Adrenal gland (tissue), 19 donors: ENCODE measurements at places on chromosomes 7 and 10. TPM values are rescaled to one million over a fixed set of nuclear protein-coding genes. Genes with fewer than 3 reads are reported as not detected.

PPP1R17 gene
- total RNA-seq = 0.26 TPM

NOD1 gene
- total RNA-seq = 6.3 TPM

ADRB1 gene
- not detected for total RNA-seq

MYPN gene
- not detected for total RNA-seq

GSAP gene
- 17.3 TPM for total RNA-seq

CASP7 gene
- total RNA-seq = 17.2 TPM

HOXA9 gene
- 15.3 TPM for total RNA-seq

SDK1 gene
- total RNA-seq = 0.68 TPM

TMEM176A gene
- total RNA-seq = 48.4 TPM

GRCh38 chr10:57294698-57295097 is 933.6 kb upstream of the ZWINT start:
- no peak for DNase-seq
- H3K4me3 ChIP-seq = no peak overlapping the region
- no peaks in the 10 kb centered on the region for H3K4me1 ChIP-seq
- no peaks in the 10 kb centered on the region for H3K27me3 ChIP-seq
- H3K27ac ChIP-seq = no peak overlapping the region
- no peaks in the 10 kb centered on the region for H3K36me3 ChIP-seq

GRCh38 chr7:97381815-97382554 is 264.5 kb downstream of the SDHAF3 start:
- H3K4me3 ChIP-seq = no peak overlapping the region
- DNase-seq = no peak
- H3K27me3 ChIP-seq = no peaks in the 10 kb centered on the region
- no peak overlapping the region for H3K27ac ChIP-seq
- H3K36me3 ChIP-seq = no peaks in the 10 kb centered on the region
- no peaks in the 10 kb centered on the region for H3K4me1 ChIP-seq

GRCh38 chr10:11871466-11871865 is 48.3 kb downstream of the PROSER2 start:
- DNase-seq = no peak
- H3K4me1 ChIP-seq = peaks cover 24% of the 10 kb centered on the region
- no peak overlapping the region for H3K4me3 ChIP-seq
- H3K27ac ChIP-seq = no peak overlapping the region

DNA sequence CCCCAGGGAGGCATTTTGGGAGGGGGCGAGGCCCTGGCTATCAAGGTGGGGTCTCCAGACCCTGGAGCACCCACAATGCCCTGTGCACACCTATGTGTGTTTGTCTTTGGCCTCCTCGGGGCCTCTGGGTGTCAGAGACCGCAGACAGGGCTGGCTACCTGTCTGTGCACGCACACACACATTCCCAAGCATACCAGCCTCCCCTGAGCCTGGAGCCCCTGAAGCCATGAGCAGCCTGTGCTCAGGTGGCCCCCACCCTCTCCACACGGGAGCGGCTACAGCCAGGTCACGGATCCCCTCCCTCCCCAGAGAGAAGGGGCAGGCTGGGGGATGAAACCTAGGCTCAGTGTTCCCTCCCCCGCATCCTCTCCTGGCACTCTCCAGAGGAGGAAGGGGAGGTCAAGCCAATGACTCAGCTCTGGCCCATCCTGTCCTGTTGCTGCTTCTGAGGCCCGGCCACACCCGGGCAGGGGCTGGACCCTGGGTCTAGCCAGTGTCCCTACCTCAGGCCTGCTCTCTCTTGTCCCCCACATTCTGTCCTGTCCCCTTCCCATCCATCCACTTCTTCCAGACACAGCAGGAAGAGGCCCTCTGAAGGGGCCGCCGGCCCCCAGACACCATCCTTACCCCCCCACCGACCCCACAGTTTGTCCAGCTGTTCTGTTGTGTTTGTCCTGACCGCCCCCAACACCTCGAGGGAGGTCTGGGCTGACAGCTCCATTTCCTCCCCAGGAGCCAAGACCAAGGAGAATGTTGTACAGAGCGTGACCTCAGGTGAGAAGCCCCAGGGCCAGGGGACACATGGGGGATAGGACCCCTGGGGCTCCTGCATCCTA is 720 bp downstream of the SNCG start:
- H3K4me3 ChIP-seq = no peak overlapping the region
- no peaks in the 10 kb centered on the region for H3K27me3 ChIP-seq
- H3K4me1 ChIP-seq = peaks cover 46% of the 10 kb centered on the region
- H3K27ac ChIP-seq = peak overlapping the region; percentile 34
- no peaks in the 10 kb centered on the region for H3K36me3 ChIP-seq

DNA sequence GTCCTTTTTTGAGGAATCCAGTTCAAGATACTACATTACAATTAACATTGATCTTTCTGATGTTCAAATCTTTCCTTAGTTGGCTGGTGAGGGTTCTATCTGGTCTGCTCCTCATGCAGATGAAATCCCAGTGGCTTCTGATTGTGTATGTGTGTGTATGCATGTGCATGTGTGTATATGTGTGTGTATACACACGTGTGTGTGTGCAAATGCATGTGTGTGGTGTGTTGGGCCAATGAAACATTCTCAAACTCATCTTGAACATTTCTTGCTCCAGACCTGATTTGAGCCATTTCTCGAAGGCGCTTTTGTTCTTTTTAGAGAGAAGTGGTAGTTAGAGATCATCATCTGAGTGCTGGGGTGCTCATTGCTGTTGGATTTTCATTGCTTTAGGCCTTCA is 113.9 kb downstream of the GLRX3 start:
- no peak overlapping the region for H3K27ac ChIP-seq
- no peaks in the 10 kb centered on the region for H3K36me3 ChIP-seq
- no peak overlapping the region for H3K4me3 ChIP-seq
- no peaks in the 10 kb centered on the region for H3K4me1 ChIP-seq
- DNase-seq = no peak

DNA sequence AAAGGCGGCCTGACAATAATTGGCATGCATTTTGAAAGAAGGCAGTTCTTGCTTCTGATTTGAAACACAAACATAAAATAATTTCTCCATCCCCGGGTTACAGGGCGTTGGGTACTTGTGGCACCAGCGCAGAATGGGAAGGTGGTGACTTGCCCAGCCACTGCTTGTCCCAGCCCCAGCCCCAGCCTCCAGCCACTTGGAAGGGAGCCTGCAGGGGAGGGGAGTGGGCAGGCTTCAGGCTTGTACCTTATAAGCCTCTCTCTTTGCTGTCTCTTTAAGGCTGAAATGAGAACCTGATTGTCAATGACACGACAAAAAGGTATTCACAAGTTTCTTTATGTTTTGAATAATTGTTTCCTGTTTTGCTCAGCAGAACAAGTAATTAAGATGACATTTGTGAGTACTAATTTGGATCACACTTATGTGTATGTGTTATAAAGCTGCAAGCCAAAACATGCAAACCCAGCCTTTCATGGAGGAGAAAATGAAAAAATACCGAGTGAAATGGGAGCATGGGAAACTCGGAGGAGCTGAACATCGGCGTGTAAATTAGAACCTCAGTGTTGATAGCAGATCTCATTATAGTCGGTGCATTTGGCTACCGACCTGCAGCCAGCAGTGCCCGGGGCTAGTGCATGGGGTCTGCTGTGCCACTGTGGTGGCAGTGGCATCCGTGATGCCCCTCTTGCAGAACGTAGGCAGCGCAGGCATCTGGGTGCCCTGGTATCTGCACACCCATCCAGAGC is 129.9 kb downstream of the EBF3 start:
- no peaks in the 10 kb centered on the region for H3K36me3 ChIP-seq
- no peaks in the 10 kb centered on the region for H3K27me3 ChIP-seq
- DNase-seq = no peak
- H3K4me1 ChIP-seq = no peaks in the 10 kb centered on the region
- H3K27ac ChIP-seq = no peak overlapping the region

DNA sequence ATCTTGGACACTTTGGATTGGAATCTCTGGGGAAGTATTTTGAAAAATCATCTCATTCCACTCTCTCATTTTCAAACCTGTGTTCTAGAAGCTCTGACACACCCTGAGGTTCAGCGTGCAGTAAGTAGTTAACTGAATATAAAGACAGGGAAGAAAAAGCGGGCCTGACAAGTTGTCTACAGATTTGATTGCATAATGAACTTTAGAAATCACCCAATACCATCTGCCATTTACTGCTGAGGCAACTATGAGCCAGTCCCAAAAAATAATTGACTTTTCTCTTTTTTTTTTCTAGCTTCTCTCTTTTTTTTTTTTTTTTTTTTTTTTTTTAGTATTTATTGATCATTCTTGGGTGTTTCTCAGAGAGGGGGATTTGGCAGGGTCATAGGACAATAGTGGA is 29.5 kb downstream of the CDC123 start:
- no peaks in the 10 kb centered on the region for H3K4me1 ChIP-seq
- H3K36me3 ChIP-seq = no peaks in the 10 kb centered on the region
- no peaks in the 10 kb centered on the region for H3K27me3 ChIP-seq
- H3K27ac ChIP-seq = no peak overlapping the region
- no peak for DNase-seq

DNA sequence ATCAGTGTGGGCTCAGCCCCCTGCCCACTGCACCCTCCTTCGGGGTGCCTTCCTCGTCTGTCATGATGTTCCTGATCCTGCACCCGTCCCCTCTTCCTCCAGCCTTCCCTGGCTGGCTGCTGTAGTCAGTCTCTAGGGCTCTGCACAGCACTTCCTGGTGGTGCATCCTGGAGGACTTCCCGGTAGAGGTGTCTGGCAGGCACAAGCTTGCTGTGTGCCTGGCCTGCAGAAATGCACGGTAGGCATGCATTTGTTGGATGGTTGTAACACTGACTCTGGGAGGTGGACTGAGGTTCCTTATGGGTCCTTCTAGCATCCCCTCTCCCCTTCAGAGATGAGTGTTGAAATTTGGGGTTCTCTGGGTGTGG is 92.8 kb downstream of the BMS1 start:
- no peaks in the 10 kb centered on the region for H3K36me3 ChIP-seq
- no peak for DNase-seq
- no peak overlapping the region for H3K27ac ChIP-seq
- no peak overlapping the region for H3K4me3 ChIP-seq
- H3K27me3 ChIP-seq = no peaks in the 10 kb centered on the region
- no peaks in the 10 kb centered on the region for H3K4me1 ChIP-seq

DNA sequence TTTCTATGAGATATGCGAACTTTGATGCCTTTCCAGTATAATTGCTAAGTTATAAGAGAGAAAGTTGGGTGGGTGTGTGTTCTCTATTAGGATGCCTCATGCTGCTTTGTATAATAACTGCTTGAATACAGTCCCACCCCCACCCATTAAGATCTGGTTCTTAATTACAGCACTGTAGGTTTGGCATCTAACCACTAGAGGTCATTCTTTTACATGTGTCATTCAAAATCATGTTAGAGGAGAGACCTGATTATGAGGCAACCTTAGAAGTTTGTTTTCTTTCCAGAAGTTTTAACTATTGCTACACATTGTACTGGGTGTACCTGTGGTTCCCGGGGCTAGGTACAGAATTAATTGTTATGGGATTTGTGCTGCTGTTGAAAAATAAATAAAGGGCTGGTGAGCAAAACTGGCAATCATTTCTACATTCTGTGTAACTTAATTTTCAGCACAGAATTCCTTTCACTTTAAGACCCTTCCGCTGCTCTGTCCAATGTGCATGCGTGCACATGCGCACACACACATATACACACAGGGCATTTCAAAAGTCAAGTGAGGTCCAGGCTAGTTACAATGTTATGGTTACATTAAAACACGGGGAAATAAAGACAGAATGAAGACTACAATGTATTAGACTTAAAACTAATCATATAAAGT is 1156.3 kb downstream of the SORCS3 start:
- H3K27me3 ChIP-seq = no peaks in the 10 kb centered on the region
- H3K36me3 ChIP-seq = no peaks in the 10 kb centered on the region
- H3K27ac ChIP-seq = no peak overlapping the region
- no peak for DNase-seq

GRCh38 chr10:103192089-103192450 is 1.0 kb downstream of the NT5C2 start:
- no peak for DNase-seq
- H3K4me3 ChIP-seq = peak overlapping the region; percentile 84
- no peaks in the 10 kb centered on the region for H3K27me3 ChIP-seq
- peak overlapping the region; percentile 75 for H3K27ac ChIP-seq

- H3K27ac ChIP-seq = peak overlapping the region; percentile 90
- peaks cover 16% of the 10 kb centered on the region for H3K4me1 ChIP-seq
- H3K4me3 ChIP-seq = peak overlapping the region; percentile 31
- peaks cover 23% of the 10 kb centered on the region for H3K36me3 ChIP-seq
Observed at GRCh38 chr7:10939237-10939910, 34.3 kb upstream of the PHF14 start.

DNA sequence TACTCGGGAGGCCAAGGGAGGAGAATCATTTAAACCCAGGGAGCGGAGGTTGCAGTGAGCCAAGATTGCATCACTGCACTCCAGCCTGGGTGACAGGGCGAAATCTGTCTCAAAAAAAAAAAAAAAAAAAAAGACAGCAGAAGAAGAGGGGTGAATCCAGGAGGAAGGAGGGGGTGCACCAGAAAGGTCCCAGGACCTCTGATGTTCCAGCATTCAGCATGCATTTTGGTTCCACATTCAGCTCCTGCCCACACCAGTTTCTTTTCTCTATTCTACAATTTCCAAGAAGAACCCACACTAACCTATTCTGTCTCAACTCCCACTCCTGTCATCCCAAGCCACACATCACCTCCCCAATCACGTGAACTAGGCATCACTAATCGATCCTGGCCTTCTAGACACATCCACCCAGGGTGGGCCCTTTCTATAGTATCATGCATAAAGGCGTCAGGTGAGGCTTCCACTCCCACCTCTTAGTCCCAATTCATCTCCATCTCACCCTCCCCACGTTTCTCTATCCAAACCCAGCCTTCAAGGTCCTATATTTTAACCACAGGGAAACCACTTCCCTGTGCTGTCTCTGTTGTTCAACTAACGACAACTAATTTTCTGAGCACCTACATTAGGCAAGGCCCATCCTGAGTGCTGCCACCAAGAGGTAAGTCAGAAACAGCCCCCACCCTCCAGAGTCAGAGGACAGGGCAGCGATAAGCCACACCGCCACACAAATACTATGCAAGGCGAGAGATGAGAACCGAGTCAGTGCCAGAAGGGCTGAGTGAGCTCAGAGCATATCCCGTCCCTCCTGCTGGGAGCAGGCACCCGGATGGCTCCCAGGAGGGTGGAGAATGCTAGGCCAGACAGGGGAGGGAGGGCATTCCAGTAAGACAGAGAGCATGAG is 2.2 kb downstream of the ANXA11 start:
- no peaks in the 10 kb centered on the region for H3K36me3 ChIP-seq
- H3K4me1 ChIP-seq = peaks cover 40% of the 10 kb centered on the region
- DNase-seq = peak; percentile 52
- no peaks in the 10 kb centered on the region for H3K27me3 ChIP-seq

DNA sequence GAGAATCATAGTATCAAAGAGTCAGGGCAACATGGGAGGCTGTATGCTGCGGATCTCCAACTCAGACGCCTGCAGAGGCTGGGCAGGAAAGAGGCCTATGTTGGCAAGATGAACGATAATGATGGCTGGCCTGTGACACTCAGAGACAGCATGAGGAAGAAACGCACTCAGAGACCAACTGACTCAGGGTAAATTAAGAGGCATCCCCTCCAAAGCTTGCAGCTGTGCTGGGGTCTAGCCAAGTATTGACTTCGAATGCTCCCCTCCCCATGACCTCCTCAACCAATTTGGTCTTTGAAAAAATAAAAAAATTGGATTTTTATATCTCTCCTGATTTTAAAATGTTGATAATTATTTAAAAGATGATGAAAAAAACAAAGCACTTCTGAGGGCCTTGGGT is 718.9 kb downstream of the GRID1 start:
- peaks cover under 1% of the 10 kb centered on the region for H3K4me1 ChIP-seq
- DNase-seq = no peak
- no peak overlapping the region for H3K27ac ChIP-seq
- no peak overlapping the region for H3K4me3 ChIP-seq
